Left renal pelvis (tissue), 4 donors: ENCODE measurements at places on chromosomes 5 and 9. TPM values are rescaled to one million over a fixed set of nuclear protein-coding genes. Genes with fewer than 3 reads are reported as not detected.

TEX48 gene
- polyA plus RNA-seq, result not detected

DNA sequence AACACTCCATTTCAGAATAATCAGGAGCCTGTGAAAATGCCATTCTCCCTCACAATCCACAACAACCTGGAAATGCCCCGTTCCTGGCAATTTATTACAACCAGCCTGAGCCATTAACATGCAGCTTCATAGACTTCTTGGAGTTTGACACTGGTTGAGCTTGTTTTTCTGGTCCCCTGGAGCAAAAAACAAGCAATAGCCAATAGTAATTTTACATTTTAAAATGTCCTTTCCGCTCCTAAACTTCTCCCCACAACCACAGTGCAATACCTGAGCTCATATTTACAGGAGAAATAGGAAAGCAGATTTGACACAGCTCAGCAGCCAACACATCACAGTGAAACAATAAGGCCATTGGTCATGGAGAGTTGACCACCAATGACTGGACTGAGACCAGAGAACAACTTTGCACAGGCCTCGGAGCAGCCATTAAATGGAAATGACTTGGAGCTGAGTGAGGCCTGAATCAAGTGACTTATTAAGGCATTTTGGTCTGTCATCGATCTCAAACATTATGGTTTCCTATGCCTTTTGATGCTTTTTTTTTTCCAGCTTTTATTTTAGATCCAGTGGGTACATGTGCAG is 73.0 kb downstream of the ENC1 start:
- peak; percentile 57 for DNase-seq

RBM18 gene
- polyA plus RNA-seq, result 34.7 TPM

GRCh38 chr5:99664972-99665371 is 736.2 kb upstream of the CHD1 start:
- DNase-seq, result no peak

- no peak for DNase-seq
Observed at GRCh38 chr9:28464481-28465216, 891.4 kb upstream of the C9orf72 start.

ADRB2 gene
- 0.36 TPM for polyA plus RNA-seq

REEP2 gene
- polyA plus RNA-seq, result 10.4 TPM

- peak; percentile 37 for DNase-seq
Observed at GRCh38 chr9:92147030-92147851, 32.0 kb upstream of the SPTLC1 start.

- DNase-seq, result no peak
Observed at GRCh38 chr5:54379590-54379989, 69.2 kb upstream of the ARL15 start.

SEMA4D gene
- polyA plus RNA-seq, result 61.3 TPM

PTGS1 gene
- polyA plus RNA-seq, result 5.9 TPM

DNA sequence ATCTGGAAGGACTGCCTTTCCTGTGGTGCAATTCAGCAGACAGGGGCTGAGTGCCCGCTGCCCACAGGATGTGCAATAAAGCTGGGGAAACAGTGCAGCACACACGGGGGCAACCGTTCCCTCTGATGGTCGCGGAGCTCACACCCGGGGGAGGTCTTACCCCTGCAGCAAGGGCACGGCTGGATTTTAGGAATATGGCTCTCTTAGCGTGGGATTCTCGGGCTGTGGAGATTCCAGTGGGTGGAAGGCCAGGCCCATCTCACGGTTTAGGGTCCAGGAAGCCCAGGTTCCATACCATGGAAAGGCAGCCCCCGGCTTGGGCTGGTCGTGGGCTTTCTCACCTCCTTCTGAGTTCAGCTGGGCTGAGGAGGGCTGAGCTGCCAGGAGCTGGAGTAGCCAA is 244.1 kb downstream of the MED10 start:
- no peak for DNase-seq

NMRK1 gene
- 31.6 TPM for polyA plus RNA-seq

DNA sequence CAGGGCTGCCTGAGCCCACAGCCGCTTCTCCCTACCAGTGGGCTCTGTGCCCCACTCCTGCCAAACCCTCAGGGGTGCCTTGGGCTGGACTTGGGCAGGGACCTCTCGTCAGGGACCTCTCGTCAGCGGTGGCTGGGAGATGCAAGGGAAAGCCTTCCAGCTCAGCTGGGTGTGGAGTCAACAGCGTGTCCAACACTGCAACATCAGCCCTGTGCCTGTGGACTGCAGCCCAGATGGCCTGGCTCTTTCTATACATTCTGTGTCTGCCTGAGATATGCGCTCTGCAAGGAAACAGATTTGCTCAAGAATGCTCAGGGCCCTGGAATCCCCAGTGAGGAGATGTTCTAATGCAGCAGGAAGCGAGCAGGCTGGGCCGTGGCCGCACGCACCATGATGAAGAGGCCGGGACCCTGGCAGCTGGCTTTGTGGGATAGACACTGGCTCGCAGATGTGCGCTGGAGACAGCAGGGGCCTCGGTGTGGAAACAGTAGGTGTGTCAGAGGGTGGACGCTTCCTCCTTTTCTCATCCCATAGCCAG is 85.0 kb upstream of the COL5A1 start:
- no peak for DNase-seq

GRCh38 chr5:122412966-122413365 is 100.9 kb downstream of the SNCAIP start:
- no peak for DNase-seq

GRCh38 chr9:29449306-29449705 is 1876.0 kb upstream of the C9orf72 start:
- DNase-seq, result no peak

DNA sequence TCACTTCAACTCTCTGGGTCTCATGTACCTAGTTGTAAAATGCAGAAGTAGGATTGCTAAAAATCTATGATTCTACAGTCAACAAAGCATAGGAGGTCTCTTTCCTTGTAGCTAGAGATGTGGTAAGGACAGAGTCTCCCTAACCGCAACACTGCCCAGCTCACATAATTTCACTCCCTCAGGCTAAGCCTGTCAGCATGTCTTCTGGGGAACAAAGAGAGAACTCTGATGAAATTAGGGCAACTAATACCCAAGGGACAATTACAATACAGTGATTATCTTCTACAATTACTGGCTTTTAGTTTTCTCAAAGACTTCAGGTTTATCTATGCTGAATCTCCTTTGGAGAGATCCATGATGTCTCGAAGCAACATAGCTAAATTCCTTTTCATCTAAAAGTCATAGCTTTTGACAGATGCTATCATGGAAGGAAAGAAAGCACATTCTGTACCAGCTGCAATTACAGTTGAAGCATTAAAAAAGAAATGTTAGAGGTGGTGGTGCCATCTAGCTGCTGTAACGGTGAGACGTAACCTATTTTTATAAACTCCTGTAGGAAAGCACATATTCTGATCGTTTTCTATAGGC is 141.1 kb upstream of the TARS1 start:
- DNase-seq, result no peak

DNA sequence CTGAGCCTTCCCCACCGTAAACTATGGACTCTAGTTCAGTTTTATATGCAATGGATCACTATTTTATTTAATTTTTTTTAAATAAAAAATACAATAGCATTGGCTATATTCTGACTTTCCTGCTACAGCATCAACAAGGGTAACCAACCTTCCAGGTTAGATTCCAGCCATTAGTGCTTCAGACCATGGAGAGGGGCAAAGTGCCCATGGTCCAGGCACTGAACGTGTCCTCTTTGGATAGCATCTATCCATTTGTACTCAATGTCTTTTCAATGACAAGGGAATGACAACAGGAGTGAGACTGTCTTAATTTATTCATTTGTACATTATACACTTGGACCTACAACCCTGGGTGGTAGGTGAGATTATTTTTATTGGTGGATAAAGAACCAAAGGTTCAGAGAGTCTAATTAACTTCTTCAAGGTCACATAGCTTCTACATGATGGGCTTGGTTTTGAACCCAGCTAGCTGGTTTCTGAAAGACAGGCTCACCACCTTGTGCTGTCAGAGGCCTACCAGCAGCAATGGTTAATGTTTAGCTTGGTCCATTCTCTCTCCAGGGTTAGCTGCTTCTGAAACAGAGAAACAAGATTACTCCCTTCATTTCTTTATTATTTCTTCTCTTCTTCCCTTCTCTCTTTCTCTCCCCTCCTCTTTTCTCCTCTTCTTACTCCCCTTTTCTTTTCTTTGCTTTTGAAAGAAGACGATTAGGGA is 11.5 kb downstream of the TMEM171 start:
- DNase-seq, result no peak

- no peak for DNase-seq
Observed at GRCh38 chr9:114742947-114743346, 61.0 kb upstream of the TEX48 start.

DNA sequence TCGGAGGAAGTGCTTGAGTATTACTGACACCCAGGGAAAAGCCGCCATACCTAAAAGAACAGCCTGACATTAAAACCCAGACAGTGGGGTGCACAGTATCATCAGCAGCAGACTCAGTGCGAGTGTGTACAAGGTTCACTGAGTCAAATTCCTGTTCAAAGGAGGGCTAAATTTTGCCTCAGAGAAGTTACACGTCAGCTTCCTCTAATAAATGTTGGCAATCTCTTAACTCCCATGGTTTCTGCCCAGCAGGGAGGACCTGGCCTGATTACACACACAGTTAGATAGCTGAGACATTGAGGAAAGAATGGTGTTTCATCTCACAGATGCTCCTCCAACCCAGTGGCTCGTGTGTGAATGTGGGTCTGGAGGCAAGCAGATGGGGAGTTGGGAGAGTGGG is 38.2 kb downstream of the NIPSNAP3B start:
- no peak for DNase-seq

ALDOB gene
- polyA plus RNA-seq, result 491 TPM

MSX2 gene
- polyA plus RNA-seq, result 0.82 TPM

- no peak for DNase-seq
Observed at GRCh38 chr5:39867923-39868322, 443.1 kb upstream of the DAB2 start.

- no peak for DNase-seq
Observed at GRCh38 chr9:34185778-34186551, 7.1 kb downstream of the UBAP1 start.

DNA sequence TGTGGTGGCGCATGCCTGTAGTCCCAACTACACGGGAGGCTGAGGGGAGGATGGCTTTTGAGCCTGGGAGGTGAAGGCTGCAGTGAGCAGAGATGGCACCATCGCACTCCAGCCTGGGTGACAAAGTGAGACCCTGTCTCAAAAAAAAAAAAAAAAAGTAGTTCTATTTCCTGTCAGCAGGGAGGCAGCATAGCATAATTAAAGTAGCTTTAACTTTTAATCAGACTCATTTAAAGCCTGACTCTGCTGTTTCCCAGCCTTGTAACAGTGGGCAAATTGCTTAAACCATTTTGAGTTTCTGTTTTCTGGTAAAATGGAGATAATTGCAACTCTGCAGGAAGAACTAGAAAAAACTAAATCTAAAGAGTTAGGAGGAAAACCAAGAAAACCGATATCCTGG is 31.2 kb downstream of the CNOT6 start:
- no peak for DNase-seq

- DNase-seq, result no peak
Observed at GRCh38 chr5:174692982-174693422, 31.4 kb upstream of the MSX2 start.

GRCh38 chr5:149406203-149406978 is 27.3 kb upstream of the IL17B start:
- peak; percentile 46 for DNase-seq

GRCh38 chr9:89410022-89410421 is 87.9 kb downstream of the SEMA4D start:
- DNase-seq, result no peak

GRCh38 chr5:110475529-110475928 is 250.9 kb downstream of the TMEM232 start:
- DNase-seq, result no peak

DNA sequence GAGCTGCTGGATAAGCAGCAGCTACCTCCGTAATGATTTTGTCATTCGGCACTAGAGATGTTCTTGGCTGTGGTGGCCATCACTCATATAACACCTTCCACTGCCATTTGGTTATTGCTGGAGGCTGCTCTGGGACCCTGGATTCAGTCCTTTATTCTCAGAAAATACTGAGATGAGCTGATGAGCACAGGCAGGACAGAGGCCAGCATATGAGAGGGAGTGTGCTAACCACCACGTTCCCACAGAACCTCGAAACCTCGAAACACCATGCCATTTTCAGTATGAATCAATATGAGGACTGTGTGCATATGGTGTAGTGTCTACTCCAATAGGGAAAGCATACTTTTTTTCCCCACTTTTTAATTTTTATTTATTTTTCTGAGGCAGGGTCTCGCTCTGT is 56.6 kb downstream of the ADAM19 start:
- no peak for DNase-seq

HTR1A gene
- not detected for polyA plus RNA-seq

CARD9 gene
- polyA plus RNA-seq, result 1.2 TPM
